ENCODE measurements at places on chromosomes 5 and 9.
A peak's percentile ranks its signal among the peaks of the same experiment; 100 is the strongest.

- DNase-seq, result no peak
These were observed 155.1 kb upstream of the RAI14 start for GRCh38 chr5:34501016-34501415.

GRCh38 chr5:138465261-138466124 lies at the start of gene EGR1:
Gene EGR1 (plus strand): TSS chr5:138465479. CDS start chr5:138465762, 283 bp downstream.
- peak; percentile 97 for DNase-seq

- no peak for DNase-seq
These were observed 2.3 kb upstream of the SLC23A1 start for GRCh38 chr5:139385061-139386049.

GRCh38 chr9:78112406-78112805 lies 80.8 kb upstream of the GNAQ start:
- DNase-seq, result no peak

DNA sequence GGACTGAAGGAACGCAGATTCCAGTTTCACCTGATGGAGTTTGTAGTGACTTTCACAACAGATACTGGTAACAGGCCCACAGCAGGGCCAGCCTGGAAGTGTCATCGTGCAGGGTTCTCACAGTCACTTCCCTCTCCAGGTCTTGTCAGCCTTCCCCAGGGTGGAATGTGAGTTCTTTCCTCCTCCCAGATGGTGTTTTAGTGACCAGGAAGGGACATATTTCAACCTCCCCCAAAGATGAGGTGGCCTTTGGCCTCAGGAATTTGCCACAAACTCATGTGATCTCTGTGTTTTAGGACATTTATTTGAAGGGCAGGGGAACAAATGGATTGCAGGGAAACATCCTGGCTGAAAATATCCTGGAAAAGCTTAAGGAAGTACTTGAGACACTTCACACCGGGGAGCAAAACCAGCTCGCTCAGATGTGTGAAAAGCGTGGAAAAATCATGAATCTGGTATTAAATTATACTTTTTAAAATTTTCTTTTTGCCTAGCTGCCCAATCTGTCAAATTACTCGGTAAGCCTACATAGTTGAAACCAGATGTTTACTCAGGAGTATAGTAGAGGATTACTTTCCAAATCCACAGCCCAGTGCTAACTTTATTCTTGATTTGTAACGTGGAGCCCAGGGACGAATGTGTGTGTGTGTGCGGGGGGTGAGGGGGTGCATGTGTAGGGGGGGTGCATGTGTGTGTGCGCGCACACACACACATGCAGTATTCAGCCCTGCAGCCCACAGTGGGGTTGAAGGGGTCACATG lies 66.8 kb downstream of the PTPDC1 start:
- DNase-seq, result no peak

GRCh38 chr5:116090302-116090701 lies 5.5 kb downstream of the COMMD10 start:
- no peak for DNase-seq

Measured in femur (tissue), 1 donor.